ENCODE measurements at places on chromosomes 12 and 14.

GRCh38 chr14:64778104-64778754, 74.0 kb downstream of the PLEKHG3 start:
- peak; percentile 23 for DNase-seq

DNA sequence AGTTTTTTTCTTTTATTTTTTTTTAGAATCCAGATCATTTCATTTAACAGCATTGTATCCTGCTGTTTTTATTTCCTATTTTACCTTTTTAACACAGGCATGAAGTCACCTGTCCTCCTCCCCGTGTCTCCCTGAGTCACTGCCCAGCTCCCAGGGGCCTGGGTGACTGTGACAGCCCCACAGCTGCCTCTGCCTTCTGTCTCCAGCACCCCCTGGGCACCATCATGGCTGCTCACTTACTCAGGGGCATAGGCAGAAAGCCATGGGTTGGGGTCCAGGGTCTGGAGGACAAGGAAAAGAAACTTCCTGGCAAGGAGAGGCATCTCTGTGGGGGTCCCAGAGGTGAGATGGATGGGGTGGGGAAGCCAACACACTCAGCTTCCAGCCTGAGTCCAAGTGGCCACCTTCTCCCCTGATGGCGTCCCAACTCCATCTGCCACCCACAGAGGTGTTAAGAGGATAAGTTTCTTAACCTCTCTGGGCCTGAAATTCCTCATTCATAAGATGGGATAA, 25.3 kb downstream of the TMEM63C start:
- DNase-seq, result peak; percentile 67

GRCh38 chr12:52631676-52632459, 13.5 kb upstream of the KRT73 start:
- no peak for DNase-seq

GRCh38 chr12:124264089-124264795, 30.7 kb upstream of the RFLNA start:
- no peak for DNase-seq

GRCh38 chr12:1297639-1298175, 296.7 kb downstream of the FBXL14 start:
- no peak for DNase-seq

GRCh38 chr14:68631394-68632053, 161.3 kb downstream of the ZFP36L1 start:
- DNase-seq, result no peak

DNA sequence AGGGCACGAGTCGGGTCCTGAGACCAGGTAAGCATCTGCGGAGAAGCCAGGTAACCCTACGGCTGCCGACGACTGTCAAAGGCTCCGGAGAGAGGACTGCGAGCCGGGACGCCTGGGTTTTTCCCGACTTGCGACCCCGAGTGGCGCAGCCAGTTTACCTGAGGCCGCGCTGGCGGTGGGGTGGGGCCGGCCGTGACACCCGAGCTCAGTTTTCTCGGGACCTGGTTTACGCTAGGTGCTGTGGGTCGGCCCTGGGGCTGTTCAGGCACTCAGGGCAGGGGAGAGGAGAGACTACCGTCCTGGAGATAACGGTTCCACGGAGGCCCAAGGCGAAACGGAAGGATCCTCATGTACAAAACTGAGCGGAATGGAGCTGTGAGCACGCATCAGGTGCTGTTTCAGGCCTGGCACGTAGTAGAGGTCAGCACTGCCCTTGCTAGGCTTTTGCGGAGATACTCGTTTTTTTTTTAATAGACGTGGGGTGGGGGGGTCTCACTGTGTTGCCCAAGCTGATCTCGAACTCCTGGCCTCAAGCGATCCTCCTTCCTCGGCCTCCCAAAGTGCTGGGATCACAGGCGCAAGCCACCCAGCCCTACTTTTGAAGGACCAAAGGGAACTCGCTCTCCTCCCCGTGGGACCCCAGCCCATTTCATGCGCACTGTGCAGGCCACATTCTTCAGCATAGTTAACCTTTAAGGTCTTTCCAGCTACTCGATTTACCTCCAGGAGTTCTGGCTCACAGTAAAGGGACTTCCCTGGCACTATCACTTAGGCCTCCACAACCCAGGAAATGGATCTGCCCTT, 471 bp downstream of the MTRFR start:
- peak; percentile 23 for DNase-seq

DNA sequence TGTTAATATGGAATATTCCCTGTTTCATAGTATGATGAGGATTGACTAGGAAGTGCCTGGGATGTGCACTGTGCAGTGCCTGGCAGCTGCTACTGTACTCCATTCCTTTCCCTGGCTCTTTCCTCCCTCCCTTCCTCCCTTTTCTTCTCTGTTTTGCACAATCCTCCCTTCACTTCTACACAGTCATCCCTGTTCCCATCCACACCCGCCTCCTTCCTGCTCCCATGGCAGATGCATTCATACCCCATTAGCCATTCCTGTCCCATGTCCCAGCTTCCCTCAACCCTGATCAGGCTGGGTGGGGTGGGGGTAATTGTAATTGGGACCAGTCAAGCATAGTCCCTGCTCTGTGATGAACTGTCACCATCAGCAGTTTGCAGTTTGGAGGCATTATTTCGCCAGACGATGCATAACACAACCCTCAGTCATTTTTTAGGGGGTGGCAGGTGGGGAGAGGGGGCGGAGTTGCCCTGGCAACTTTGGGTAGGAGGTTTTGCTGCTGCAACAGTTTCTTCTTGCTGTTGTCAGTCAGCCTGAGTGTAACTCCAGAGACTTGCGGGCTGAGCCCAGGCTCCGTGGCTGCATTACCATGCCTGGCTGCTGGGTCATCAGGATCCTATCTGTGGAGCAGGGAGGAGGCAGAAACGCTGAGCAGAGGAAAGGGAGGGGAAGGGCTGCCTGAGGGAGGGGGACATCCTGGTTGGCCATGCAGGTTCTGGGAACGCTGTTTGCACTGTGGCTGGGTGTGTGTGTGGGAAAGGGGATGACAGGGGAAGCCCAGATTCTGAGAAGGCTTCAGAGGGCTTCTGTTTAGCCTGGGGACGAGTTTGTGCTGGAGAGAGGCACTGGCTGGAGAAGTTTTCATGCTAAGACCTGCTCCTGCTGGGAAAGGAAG, 4.1 kb upstream of the KRT84 start:
- DNase-seq, result no peak

DNA sequence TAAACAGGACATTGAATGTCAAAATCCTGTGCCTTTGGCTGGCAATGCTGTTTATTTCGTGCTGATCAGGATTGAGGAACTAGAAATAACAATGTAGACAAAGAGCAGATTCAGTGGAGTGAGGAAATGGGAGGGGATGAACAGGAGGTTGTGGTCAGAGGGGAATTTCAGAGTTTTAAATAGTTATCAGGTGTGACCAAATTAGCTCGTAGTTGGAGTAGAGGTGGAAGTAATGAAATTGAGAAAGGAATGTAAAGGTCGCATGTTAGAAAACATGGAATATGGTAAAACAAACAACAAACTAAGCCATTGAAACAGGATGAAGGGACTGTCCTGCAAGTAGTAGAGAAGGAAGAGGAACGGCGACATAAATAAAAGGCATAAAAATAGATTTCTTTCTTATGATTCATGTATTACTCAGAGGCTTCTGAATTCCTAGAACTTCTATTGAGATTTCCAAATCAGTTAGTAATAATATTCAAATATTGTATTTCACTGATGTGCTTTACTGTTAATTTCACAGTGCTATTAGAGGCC, 9.5 kb upstream of the SAV1 start:
- DNase-seq, result no peak

DNA sequence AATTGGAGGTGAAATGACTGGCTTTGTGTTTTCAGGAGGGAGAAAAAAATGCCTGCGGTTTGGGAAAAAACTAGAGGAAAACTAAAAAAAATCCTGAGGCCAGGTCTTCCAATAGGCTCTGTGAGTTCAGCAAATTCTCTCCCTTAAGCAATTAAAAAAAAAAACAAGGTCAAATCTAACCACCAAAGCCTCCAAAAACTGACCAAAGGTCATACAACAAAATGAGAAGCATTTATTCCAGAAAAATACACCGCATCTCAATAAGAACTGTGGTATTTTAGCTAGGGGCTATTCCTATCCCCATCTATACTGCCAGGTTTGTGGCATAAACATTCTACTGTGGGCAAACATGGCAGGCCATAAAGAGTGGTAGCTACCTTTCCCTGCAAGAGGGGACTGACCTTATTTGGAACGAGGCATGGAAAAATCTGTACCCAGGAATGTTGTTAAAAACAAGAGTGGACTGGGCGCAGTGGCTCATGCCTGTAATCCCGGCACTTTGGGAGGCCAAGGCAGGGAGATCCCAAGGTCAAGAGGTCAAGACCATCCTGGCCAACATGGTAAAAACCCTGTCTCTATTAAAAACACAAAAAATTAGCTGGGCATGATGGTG, 60.0 kb downstream of the LRP6 start:
- DNase-seq, result no peak
